Caudate nucleus (tissue), 63 donors: ENCODE measurements at places on chromosomes 12 and 14.

DNA sequence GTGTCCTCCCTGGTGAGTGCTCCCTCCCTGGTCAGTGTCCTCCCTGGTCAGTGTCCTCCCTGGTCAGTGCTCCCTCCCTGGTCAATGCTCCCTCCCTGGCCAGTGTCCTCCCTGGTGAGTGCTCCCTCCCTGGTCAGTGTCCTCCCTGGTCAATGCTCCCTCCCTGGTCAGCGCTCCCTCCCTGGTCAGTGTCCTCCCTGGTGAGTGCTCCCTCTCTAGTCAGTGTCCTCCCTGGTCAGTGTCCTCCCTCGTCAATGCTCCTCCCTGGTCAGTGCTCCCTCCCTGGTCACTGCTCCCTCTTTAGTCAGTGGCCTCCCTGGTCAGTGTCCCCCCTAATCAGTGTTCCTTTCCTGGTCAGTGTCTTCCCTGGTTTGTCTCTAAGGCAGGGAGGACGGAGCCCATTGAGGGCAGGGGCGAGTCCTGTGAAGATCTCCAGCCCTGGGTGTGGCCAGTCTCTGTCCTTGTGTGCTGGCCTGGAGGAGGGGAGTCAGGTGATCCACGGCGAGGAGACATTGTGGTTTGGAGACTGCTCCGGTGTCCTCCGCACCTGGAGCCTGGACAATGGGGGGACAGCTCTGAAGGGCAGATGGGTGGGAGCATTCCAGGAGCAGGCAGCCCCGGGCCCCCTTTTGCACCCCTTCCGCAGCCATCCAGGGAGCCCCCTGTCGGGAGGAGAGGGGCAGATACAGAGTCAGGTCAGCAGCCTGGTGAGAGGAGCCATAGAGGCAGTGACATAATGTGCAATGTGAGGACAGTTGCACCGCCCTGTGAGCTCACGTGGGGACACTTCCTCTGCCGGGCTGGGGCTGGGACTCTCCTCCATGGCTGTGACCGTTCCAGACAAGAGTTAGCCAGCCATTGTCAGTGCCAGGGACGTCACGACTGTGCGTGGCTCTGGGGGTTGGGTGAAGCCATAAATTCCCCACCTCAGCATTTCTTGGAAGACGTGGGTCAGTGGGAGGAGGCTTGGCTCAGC lies 93.4 kb downstream of the ADGRD1 start:
- DNase-seq = no peak

- DNase-seq = no peak
These were observed 1543.5 kb downstream of the AACS start for GRCh38 chr12:126608607-126609175.

DNA sequence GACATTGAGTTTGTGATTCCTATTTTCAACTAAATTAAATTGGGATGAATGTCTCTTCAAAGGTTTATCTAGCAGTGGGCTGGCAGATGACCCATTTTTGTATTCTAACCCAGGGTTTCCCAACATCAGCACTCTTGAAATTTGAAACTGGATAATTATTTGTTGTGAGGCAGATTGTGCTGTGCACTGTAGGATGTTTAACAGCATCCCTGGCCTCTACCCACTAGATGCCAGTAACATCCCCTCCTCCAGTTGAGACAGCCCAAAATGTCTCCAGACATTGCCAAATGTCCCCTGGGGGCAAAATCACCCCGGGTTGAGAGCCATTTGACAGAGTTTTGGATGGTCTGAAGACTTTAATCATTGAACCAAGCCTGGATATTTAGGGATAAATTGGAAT lies 11.1 kb downstream of the DAAM1 start:
- DNase-seq = no peak

- DNase-seq = no peak
These were observed 13.2 kb upstream of the OR11G2 start for GRCh38 chr14:20177433-20177974.

- no peak for DNase-seq
These were observed 29.1 kb upstream of the PZP start for GRCh38 chr12:9237286-9237685.

GRCh38 chr14:61183196-61183885 lies 97.8 kb downstream of the TMEM30B start:
- DNase-seq = no peak

GRCh38 chr12:78864403-78864869 lies at the start of gene SYT1:
SYT1 (plus strand) TSS chr12:78864774.
- DNase-seq = peak; percentile 94

DNA sequence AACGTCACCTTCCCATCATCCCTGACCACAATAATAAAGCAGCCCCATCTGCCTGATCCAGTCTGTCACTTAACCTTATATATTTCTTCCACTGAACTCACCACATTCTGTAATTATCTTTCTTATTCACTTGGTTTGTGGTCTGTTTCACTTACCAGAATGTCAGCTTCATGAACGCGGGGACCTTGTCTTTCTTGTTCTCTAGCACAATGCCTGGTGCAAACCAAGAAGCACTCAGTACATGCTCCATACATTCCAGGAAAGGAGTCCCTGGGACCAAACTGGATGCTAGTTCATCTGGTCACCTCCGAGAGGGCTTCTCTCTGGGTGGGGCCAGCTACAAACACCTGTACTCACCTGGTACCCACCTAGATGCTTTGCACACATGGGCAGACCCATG lies 17.4 kb upstream of the ANKRD33 start:
- no peak for DNase-seq

DNA sequence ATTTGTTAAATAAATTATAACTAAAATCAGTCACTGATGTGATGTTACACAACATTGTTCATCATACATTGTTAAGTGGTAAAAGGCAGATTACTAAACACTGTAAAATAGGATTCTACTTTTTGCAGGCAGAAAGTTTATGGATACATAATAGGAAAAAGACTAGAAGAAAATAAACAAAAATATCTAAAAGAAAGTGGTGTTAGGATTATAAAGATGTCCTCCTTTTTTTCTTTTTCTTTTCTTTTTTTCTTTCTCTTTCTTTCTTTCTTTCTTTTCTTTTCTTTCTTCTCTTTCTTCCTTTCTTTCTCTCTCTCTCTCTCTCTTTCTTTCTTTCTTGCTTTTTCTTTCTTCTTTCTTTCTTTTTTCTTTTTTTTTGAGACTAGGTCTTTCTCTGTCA lies 39.6 kb upstream of the HELB start:
- no peak for DNase-seq

DNA sequence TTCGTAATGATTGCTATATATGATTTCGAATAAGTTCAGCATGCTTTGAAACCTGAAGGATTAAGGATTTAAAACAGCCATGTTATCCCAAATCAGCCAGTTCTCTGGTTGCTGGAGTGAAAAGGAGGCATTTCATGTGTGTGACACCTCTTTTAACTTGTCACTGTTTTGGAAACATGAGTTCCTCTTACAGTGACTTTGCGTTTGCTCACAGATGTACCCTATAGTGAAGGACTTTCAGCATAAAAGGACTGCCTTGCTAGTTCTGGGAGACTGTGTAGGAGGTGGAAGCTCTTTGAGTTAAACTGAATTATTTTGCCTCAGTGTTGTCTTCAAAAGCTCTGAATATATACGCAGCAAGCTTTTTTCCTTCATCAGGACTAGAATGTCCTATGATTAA lies 7.6 kb downstream of the RNASE11 start:
- DNase-seq = no peak

DNA sequence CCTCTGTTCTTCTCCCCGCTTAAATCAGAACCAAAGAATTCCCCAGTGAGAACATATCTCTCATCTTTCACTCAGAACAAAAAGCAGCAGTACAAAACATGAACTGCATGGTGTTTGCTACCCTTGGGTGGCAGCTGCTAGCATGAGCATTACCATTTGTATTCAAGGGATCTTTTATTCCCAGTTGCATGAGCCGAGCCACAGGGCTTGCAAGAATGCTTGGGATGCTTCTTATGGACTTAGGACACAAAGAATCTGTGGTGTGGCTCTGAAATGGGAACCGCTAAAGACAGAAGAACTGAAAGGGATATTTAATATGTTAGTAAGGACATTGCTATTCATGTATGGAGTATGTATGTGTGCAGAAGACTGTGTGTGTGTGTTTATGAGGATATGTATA lies 190.6 kb downstream of the TMX1 start:
- no peak for DNase-seq

DNA sequence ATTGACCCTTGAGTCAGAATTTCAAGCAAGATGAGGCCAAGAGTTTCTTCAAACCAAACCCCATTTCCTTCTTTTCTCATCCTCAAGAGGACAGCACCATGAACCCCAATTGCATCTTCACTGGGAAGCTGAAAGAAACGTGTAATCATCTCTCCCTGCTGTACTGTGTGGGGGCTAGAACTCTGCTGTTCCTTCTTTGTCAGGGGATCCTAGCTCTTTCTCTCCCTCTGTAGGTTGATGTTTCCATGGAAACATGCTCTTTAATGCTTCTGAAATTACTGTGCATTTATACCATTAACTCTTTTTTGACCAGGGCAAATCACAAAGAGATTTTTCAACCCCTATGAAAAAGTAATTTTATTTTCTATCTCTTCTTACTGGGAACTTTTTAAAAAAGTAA lies 295.1 kb downstream of the GRIN2B start:
- DNase-seq = no peak

DNA sequence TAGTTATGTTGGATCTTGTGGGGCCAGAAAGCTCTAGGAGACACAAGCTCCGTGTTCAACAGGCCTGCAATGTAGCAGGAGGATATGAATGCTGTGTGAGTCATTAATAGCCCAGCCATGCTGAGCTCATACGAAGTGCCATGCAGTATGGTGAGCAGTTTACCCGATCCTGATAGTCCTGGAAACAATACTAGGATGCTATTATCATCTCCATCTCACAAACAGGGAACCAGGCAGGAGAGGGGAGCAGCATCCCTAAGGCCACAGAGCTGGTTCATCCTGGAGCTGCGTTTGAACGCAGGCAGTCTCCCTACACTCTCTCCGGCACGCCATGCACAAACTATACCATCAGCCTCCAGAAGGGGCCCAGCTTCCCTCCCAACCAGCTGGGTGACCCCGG lies 20.5 kb downstream of the TTC7B start:
- DNase-seq = no peak

- DNase-seq = no peak
These were observed 2.0 kb downstream of the ADCY6 start for GRCh38 chr12:48786591-48787544.

DNA sequence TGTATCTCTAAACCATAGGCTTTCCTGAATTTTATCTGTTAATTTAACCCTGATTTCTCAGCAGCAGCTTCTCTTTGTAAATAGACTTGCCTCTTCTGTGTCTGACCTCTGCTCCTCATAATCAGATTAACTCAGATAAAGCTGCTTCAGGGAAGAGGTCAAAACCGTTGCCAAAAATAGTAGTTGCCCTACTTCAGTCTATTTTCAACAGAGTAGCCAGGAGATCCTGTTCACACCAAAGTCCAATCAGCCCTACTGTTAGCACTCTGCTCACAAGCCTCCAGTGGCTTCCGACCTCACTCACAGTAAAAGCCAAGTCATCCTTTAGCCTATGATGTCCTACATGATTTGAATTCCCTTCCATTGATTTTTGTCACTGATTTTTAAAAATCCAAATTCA lies 258.4 kb downstream of the PPFIA2 start:
- DNase-seq = peak; percentile 0

DNA sequence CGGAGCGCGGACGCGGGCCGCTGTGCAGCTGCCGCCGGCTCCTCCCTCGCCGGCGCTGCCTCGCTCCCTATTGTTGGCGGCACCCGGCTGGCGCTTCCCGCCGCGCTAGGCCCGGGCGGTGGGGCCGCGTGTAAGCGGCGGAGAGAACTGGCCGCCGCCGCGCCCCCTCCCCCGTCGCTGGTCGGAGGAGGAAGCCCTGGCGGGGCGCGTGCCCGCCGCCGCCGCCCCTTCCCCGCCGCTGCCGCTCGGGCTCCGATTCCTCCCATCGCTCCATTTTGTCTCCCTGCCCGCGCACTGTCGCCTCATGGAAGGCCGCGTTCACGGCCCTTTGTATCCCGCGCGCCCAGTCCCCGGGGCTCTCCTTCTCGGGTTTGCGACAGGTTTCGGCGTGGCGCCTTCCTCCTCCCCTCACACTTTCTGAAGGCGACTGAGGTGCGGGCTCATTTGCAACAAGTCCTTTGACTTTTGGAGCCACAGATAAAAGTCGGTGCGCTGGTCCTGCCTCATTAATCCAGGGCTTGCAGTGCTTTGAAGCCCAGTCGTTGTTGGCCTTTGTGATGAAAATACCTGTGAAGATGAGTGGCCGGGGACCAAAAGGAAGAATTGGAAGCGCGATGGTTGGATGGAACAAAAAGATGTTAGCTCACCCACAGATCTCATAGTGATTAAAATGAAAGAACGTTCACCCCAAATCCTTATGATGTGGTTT lies 707 bp downstream of the CPSF6 start:
- peak; percentile 38 for DNase-seq

GRCh38 chr12:46207644-46208043 lies 61.2 kb downstream of the SLC38A1 start:
- DNase-seq = no peak

DNA sequence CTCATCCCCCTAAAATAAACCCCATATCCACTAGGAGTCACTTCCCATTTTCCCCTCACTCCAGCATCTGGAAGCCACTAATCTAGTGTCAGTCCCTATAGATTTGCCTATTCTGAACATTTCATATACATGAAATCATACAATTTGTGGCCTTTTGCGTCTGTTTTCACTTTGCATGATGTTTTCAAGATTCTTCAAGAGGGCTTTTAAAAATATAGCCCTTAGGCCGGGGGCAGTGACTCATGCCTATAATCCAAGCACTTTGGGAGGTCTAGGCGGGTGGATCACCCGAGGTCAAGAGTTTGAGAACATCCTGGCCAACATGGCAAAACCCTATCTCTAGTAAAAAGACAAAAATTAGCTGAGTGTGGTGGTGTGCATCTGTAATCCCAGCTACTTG lies 104.7 kb downstream of the VEZT start:
- DNase-seq = no peak

DNA sequence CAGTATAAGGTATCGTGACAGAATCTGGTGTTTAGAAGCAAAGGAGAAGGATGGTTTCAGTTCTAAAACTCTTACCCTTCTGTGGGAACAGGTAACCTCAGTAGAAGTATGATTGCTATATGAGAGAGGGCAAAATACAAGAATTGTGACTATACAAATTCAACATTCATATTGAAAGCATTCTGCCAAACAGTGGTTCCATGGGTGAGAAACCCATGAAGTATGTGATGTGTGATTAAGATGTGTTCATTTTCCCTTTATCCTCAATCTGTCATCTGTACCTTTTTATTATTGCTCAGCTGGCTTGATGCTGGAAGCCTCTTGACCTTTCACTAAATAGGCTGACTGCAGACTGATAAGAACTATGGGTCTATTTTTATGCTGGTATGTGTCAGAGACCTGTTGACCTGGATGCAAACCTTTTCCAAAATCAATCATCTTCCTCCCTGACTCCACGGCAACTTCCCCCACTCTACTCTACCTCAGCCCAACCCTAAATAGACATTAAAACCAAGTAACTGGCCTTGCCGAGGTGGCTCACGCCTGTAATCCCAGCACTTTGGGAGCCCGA lies 109.6 kb downstream of the STXBP6 start:
- no peak for DNase-seq

- no peak for DNase-seq
These were observed 13.2 kb downstream of the KRT76 start for GRCh38 chr12:52763991-52764390.

GRCh38 chr14:21822109-21822508 lies 148.5 kb upstream of the OR4E1 start:
- DNase-seq = no peak
